ENCODE measurements at places on chromosomes 6 and 20.

DNA sequence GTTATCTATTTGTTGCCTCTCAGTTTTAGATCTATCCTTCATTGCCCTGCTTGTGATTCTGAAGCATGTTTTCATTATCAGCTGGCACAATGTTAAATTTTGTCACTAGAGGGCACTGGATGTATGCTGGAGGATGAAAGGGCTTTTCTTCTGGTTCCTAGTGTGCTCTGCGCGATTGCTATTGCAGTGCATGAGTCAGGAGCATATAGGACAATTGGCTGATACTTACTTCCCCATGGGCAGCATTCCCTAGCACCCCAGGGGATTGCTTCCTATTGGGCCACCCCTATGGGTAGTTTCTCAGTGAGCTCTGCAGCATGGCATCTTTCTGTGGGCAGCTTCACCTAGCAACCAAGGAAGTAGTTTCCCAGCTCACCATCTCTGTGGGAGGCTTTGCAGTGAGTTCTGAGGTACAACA, 280.3 kb upstream of the SYNCRIP start:
- peak; percentile 0 for DNase-seq

DNA sequence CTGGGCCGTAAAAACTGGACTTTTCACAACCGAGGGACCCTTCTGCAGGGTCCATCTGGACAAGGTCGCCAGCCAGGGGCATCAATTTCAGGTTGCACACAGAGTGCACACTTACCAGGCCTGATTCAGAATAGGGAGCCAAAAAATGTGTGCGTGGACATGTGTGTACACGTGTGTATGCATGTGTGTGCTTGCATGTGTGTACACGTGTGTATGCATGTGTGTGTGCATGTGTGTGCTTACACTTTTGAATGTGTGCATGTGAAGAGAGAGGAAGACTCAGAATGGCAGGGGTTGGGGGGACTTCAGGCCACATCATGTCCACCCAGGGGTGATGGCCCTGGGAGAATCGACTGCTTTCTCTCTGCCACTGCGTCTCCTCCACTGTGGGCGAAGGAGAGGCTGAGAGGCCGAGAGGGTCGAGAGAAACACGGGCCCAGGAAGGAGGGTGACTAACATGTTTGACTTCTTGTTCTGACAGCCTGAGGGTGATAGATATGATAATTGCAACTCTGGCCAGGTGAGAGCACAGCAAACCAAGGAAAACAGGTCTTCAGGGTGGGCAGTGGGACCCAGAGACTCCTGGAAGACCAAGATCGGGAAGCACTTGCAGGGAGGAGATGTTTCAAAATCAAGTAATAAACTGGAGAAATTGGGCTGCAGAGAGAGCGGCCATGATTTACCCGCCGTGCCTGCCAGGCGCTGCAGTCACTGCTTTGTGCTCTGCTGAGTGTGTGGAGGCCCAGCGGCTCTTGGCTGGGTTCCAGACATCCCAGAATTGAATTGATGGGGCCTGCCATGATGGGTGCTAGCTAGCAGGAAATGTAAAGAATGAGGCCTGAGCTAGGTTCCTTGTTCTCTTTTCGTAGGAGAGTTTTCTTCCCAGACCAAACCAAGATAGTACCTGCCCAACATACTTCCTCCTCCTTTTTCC, 310.8 kb downstream of the QKI start:
- no peak for DNase-seq

DNA sequence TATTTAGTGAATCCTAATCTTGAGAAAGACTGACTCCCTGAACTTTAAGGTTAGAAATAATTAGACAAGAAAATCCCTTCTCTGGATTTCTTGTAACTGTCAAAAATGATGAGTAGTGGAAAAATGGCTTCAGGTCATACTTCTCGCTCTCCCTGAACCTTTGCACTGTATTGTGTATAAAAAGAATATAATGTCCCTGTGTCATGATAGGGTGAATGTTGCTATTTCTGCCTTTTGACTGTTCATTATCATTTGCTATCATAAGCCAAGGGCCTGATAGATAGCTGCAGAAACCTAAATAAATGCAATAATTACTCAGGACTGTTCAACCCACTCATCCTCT, 39.3 kb downstream of the ALDH8A1 start:
- DNase-seq: no peak

DNA sequence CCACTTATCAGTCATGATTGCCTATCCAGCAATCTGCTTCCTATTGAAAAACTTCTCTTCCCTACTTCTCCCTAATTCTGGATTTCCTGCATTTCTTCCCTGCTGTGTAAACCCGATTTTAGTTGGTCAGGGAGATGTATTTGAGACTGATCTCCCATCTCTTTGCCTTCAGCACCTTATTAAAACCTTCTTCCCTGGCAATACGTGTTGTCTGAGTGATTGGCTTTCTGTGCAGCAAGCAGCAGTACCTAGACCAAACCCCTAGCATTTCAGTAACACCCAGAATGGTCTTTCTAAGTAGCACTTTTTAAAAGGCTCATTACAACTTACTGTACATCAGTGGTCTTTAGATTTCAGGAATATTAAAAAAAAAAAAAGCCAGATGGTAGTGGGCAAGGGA, 99.1 kb upstream of the PDE10A start:
- DNase-seq: no peak
